Renal cortical epithelial cell (primary cell): ENCODE measurements at places on chromosomes 6 and 20. TPM values are rescaled to one million over a fixed set of nuclear protein-coding genes. Genes with fewer than 3 reads are reported as not detected.

GRCh38 chr20:17648791-17649730, 33.0 kb downstream of the RRBP1 start:
- no peak for DNase-seq

DNA sequence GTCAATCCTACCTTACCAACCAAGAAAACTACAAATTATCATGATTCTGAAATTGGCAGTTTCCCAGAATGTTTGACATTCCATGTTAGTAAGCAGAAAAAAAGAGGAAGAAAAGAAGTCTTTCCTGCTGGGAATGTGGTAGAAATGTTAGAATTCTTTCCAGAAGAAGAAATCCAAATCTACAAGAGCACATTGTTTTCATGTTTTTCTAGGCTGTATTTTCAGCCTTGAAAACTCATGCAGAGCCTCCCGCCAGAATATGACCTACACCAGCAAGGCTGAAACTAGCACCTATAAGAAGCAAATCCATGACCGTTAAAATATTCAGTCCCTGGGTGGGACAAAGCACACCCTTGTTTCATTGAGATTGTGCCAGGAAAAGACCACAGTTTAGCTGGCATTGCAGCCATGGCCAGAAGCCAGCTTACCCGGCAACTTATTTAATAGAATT, 259.4 kb downstream of the GJA1 start:
- peak; percentile 23 for DNase-seq

DNA sequence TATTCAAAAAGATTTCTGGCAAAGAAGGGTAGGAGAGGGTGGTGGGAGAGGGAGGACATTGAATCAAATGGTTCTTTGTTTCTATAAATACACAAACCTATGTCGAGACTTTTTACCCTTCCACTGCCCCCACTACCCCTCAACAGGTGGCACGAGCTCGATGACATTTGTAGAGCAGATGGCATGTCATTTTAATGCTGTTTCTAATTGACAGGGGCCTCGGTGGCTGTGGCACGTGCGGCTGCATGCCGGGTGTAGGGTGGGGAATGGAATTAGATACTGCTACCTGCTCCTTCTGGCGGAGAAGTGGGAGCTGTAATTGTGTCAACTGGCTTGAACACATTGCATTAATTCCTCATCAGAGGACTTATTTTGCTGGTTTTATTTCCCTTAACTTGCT, 29.1 kb upstream of the SASH1 start:
- no peak for DNase-seq

DNA sequence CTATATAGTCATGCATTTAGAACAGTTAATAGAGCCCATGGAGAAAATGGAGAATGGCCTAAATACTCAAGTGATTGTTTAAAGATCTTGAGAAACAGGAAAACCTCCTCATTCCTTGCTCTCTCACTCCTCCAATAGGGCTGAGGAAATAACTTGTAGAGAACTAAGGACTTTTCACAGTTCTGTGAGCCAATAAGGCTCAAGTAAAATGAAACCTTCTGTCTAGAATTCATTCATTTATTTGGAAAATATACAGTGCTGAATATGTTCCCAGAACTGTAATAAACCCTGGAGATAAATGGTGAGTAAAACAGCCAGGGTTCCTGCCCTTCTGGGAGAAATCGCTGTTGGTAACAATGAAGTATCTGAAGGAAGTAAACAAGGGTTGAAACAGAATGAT, 35.3 kb downstream of the ELOVL2 start:
- peak; percentile 25 for DNase-seq

DNA sequence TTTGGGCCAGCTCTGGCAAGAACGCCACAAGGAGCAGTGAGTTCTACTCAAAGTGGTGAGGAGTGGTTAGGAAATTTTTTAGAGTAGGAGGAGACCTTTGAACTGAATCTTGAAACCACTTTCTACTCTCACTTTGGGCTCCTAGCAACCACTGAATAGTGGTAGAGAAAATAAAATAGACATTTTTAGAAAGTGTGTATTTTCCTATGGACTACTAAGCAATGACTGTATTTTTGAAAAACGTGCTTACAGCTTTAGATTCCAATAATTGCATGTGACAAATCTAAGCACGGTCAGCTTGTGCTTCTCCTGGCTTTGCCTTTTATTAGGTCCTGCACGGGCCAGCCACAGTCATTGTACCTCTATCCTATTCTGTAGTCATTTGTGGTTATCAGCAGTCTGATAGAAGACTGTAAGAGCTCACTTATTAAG, 8.7 kb upstream of the IFNGR1 start:
- peak; percentile 51 for DNase-seq

- no peak for DNase-seq
These were observed 37.5 kb downstream of the HNF4A start for GRCh38 chr20:44392776-44393607.

DNA sequence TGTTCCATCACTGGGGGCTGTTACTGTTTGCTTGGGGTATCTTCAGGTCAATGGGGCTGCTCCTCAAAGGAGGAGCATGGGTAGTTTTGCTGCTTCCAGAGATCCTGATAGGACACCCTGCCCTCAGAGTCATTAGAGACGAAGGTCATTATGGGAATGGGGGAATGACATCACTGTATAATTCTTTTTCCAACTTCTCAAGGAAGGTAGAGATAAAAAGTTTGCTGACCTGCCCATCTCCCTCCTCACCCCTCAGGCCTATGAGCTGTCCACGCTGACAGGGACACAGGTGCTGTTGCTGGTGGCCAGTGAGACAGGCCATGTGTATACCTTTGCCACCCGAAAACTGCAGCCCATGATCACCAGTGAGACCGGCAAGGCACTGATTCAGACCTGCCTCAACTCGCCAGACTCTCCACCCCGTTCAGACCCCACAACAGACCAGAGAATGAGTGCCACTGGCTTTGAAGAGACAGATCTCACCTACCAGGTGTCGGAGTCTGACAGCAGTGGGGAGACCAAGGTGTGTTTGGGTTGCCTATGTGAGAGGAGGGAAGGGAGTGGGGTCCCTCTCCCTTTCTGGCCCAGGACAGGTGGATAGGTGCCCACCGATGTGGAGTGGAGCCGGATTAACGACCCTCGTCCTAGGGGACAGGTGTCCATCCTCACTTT, 2.7 kb downstream of the SRF start:
- DNase-seq = no peak

GRCh38 chr6:94045099-94045829, 625.9 kb upstream of the EPHA7 start:
- peak; percentile 39 for DNase-seq

- peak; percentile 72 for DNase-seq
These were observed 56.0 kb upstream of the DDR1 start for GRCh38 chr6:30828027-30828962.

DNA sequence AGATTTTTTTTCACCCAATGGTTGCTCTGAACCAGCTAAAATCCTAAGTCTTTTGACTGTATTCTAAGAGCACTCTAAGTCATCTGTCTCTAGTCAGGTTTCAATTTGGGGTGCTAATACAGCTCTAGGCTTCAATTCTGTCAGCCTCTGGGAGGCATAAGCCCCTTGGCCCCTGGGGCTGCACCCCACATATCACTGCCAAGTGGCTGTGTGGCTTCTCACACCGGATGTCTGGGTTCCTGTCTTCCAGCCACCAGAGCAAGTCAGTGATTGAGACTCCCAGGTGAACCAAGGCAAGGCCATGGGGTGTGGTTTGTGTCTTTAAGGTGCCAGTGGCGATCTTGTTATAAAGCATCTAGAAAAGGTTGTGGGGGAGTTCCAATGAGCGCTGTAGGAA, 136.5 kb downstream of the TMEM242 start:
- DNase-seq = no peak

DNA sequence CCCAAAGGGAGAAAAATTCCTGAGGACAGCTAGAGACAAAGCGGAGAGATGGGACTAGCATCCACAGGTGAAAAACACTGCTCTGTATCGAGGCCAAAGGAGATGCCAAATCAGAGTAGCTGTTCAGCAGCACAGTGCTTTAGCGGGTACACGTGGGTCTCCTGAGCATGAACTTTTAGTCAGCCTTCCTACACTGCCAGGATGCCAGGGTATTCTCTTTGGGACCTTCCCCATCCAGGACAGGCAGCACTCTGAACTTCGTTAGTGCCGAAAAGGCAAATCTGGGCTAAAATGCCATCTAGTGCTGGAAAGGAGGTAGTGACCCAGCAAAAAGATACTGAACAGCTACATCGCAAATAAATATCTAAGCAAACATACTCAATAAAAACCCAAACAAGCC, 64.9 kb downstream of the C6orf58 start:
- peak; percentile 33 for DNase-seq

DNA sequence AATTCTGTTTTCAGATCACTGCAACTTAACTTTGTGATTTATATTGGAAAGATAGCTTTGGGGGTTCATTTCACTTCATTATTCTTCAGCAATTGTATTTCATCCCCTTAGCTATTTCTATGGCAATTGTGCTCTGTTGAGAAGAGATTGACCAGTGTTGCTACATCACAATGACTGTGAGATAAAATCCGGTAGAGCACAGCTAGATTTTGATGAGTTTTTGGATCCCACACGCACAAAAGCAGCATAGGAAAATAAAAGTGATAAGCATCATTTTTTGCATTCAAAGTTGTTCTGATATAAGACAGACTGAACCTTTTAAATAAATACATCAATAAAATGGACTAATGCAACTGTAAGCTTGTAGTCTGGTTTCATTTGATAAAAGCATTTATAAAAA, 734.8 kb downstream of the KIF16B start:
- no peak for DNase-seq

GRCh38 chr20:31560746-31561598, 44.1 kb upstream of the ID1 start:
- peak; percentile 99 for DNase-seq

GRCh38 chr6:4613795-4614194, 162.4 kb upstream of the CDYL start:
- no peak for DNase-seq

GRCh38 chr20:19785983-19786285, 27.9 kb downstream of the RIN2 start:
- peak; percentile 15 for DNase-seq

DNA sequence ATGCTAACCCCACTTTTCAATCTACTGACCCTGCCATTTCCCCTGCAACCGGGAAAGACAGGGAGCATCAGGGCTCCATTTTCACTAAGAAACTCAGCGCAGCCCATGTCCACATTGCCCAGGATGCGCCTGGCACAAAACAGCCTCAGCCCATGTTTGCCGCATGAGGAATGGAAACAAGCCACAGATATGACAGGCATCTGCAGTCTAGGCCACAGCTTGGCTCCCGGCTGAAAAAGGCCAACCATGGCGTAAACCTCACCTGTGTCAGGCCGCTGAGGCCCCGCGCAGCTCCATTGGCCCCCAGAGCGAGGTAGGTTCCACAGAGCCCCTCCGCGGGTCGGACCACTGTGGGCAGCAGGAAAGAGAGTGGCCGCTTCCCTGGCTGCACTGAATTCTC, 21.7 kb downstream of the GGT7 start:
- DNase-seq = no peak

DNA sequence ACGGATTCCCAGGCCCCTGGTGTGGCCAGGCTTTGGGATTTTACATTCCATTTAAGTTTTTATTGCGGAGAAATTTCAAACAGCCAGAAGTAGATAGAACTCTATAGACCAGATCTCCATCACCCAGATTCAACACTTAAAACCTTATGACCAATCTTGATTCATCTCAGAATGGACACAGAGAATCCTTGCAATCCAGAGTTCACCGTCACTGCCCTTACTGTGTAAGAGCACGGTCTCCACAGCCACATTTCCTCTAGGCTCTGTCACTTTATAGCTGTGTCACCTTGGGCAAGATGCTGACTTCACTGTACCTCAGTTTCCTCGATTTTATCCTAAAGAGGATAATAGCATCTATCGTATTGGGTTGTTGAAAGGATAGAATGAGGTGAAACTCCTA, 979 bp downstream of the ZNF133 start:
- no peak for DNase-seq

GRCh38 chr6:33623895-33624381, 2.8 kb downstream of the ITPR3 start:
- DNase-seq = peak; percentile 48

DNA sequence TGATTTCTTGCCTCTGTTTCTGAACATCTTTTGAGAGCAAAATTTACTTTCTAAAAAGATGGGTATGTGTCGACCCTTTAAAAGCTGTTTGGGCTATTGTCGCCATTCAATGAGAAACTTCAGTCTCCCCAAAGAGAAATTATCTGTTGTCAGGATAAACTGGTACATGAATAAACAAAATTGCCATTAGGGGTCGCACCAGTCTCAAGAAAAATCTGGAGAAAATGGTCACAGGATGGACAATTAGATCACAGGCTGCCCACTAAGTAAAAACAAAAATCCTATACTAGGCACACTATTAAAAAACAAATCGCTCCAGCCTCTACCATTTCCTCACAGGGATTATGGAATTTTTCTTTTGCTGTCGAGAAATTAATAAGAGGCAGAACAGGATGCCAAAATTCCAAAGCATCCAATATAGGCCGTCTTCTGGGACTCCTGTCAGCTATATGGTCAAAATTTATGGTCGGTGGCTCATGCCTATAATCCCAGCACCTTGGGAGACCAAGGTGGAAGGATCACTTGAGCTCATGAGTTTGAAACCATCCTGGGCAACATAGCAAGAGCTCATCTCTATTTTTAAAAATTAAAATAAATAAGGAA, 5.5 kb upstream of the HLA-E start:
- DNase-seq = peak; percentile 67

GRCh38 chr20:37257530-37257929, 4.1 kb downstream of the GHRH start:
- no peak for DNase-seq

DNA sequence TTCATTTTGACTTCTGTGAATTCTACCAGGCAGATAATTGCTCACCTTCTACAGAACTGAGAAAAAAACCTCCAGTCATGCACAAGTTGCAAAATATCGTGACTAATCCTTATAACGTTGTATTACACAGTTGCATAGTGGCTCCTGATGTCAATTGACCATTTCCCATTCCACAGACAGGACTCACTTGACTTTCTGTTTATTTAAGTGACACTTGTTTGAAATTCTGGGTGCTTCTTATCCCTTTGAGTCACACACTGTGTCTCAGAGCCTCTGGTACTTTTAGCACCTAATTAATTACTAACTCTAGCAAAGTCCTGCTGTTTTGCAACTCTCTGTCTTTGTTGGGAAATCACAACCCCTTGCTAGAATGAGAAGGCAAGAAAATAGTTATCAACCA, 16.2 kb upstream of the RSPO3 start:
- peak; percentile 100 for DNase-seq

The PSORS1C2 gene
- not detected in 2 replicates for total RNA-seq

The HTR1E gene
- 0.15 TPM in 1 of 2 replicates, not detected in the other for total RNA-seq

The SAMD10 gene
- 1.4 and 5.4 TPM in 2 replicates for total RNA-seq

The LY6G6D gene
- not detected in 2 replicates for total RNA-seq

The SEL1L2 gene
- not detected in 2 replicates for total RNA-seq

The MATN4 gene
- not detected in 2 replicates for total RNA-seq

The FKBP1C gene
- 0.10 and 0.17 TPM in 2 replicates for total RNA-seq
